Spinal cord (tissue), 10 donors: ENCODE measurements at places on chromosomes 5 and 9. TPM values are rescaled to one million over a fixed set of nuclear protein-coding genes. Genes with fewer than 3 reads are reported as not detected.
A peak's percentile ranks its signal among the peaks of the same experiment; 100 is the strongest.

DNA sequence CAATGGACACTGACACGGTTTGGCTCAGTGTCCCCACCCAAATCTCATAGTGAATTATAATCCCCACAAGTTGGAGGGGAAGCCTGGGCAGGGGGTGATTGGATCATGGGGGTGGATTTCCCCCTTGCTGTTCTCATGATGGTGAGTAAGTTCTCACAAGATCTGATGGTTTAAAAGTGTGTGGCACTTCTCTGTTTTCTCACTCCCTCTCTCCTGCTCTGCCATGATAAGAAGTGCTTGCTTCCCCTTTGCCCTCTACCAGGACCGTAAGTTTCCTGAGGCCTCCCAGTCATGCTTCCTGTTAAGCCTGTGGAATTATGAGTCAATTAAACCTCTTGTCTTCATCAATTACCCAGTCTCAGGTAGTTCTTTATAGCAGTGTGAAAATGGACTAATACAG, 115.8 kb upstream of the KIF2A start:
- no peaks in the 10 kb centered on the region for H3K27me3 ChIP-seq
- H3K36me3 ChIP-seq: no peaks in the 10 kb centered on the region
- H3K4me1 ChIP-seq: no peaks in the 10 kb centered on the region
- H3K4me3 ChIP-seq: no peak overlapping the region
- DNase-seq: no peak

GRCh38 chr5:95870105-95870672, 47.7 kb upstream of the GLRX start:
- no peak for DNase-seq

GRCh38 chr5:151086905-151087360, 6.1 kb upstream of the TNIP1 start:
- H3K4me1 ChIP-seq: peaks cover 3% of the 10 kb centered on the region
- H3K27ac ChIP-seq: no peak overlapping the region
- H3K4me3 ChIP-seq: no peak overlapping the region
- no peaks in the 10 kb centered on the region for H3K27me3 ChIP-seq
- peaks cover 2% of the 10 kb centered on the region for H3K36me3 ChIP-seq

- DNase-seq: peak; percentile 33
- H3K27ac ChIP-seq: no peak overlapping the region
- no peak overlapping the region for H3K4me3 ChIP-seq
Measured at GRCh38 chr5:142611154-142611553, 74.7 kb downstream of the FGF1 start.

The ENTREP1 gene
- total RNA-seq: 24.2 TPM

The MSX2 gene
- 4.8 TPM for total RNA-seq

- no peaks in the 10 kb centered on the region for H3K36me3 ChIP-seq
- no peaks in the 10 kb centered on the region for H3K27me3 ChIP-seq
- H3K4me3 ChIP-seq: no peak overlapping the region
- H3K27ac ChIP-seq: no peak overlapping the region
Measured at GRCh38 chr9:89541798-89542197, 43.9 kb upstream of the SEMA4D start.

DNA sequence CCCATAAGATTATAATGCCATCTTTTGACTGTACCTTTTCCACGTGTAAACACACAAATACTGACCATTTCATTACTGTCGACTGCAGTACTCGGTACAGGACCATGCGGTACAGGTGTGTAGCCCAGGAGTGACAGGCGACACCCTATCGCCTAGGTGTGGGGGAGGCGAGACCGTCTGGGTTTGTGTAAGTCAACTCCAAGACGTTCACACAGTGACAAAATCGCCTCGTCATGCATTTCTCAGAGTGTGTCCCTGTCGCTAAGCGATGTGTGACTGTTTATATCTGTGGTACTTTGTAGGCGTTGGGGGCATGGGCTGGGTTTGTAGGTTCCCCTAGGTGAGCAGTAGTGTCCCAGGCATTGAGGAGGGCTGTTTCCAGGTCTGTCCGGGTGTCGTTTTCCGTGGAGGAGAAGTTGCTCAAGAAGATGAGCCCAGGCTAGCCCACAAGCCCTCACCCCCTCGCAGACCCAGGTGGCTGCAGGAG, 20.3 kb downstream of the NEK6 start:
- H3K4me1 ChIP-seq: peaks cover 94% of the 10 kb centered on the region
- no peaks in the 10 kb centered on the region for H3K27me3 ChIP-seq
- H3K4me3 ChIP-seq: no peak overlapping the region
- H3K27ac ChIP-seq: no peak overlapping the region

The ADAMTSL2 gene
- 6.9 TPM for total RNA-seq

DNA sequence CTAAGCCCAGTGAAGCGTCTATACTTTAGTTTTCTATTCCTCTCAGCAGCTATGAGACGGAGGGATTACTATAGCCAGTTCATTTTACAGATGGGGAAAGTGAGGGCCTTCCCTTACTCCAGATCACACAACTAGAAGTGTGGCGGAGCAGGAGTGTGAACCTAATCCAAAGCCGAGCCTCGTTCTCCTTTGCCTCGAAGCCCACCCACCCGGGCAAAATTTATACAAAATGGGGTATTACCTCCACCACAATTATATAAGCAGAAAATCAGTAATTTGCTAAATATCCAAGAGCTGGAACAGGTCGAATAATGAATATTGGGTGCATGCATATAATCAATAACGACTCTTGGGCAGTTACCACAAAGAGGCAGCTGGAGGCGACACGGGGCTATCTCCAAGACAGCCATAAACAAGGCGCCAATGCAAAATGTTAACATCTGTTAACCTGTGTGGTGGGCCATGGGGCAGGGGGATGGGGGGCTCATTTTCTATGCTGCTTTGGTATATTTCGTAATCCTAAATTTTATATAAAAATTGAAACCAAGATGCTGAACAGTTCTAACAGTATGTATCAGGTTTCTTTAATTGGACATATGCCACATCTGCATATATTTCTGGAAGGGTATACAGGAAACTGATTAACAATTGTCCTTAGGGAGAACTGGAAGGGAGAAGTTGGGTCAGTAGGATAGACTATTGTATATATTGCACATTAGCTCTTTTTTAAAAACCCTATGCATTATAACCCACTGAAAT, 1.2 kb upstream of the RNF44 start:
- DNase-seq: no peak
- peaks cover 20% of the 10 kb centered on the region for H3K36me3 ChIP-seq
- H3K4me1 ChIP-seq: peaks cover 56% of the 10 kb centered on the region
- H3K27me3 ChIP-seq: no peaks in the 10 kb centered on the region
- peak overlapping the region; percentile 90 for H3K27ac ChIP-seq

DNA sequence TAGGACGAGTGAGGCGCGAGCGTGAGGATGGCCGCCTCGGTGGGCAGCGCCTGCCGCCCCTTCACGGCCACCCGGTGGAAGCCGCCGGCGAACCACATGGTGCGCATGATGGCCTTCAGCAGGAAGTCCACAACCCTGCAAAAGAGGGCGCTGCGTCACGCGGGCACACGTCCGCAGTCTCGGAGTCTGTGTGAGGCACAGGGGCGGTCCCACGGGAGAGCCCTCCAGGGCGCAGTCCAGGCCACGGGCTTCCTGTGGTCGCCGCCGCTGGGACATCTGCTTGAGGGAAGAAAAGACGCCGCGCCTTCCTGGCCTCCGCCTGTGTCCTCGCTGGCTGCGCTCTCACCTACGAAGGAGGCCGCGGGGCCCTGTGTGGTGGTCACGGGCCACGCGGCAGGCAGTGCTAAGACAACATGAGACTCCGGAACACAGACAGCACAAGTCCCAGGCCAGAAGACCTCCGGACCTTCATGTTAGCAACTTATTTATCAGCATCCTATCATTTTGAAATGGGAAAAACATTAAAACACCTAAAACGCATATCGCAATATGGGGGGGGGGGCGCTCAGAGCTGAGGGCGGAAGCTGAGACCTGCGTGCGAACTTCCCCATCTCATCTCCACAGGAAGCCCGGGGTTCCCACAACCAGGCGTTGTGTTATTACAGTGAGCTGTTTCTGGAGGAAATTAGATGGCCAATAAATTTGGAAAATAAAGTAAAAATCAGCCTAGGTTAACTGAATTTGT, 28.8 kb downstream of the LPCAT1 start:
- H3K4me3 ChIP-seq: no peak overlapping the region
- H3K36me3 ChIP-seq: peaks cover 78% of the 10 kb centered on the region
- DNase-seq: no peak
- peaks cover 38% of the 10 kb centered on the region for H3K4me1 ChIP-seq
- no peaks in the 10 kb centered on the region for H3K27me3 ChIP-seq
- no peak overlapping the region for H3K27ac ChIP-seq

DNA sequence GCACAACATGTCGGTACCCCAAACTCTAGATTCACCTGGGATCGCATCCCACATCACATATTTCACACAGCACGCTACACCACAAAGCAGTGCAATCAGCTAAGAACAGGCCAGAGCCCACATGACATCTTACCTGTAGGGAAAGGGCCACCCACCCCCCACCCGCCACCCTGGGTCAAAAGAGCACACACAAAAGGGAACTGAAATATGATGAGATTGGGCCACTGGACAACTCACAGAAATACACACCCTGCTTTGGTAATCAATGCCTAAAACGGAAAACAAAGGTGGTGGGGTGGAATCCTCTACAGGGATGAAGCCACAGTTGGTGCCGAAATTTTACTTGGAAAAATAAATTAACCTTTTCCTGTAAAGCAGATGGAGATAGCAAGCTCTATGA, 13.1 kb downstream of the RETREG1 start:
- peaks cover 3% of the 10 kb centered on the region for H3K36me3 ChIP-seq
- no peaks in the 10 kb centered on the region for H3K4me1 ChIP-seq
- no peak for DNase-seq
- H3K27ac ChIP-seq: no peak overlapping the region
- H3K4me3 ChIP-seq: no peak overlapping the region
- H3K27me3 ChIP-seq: no peaks in the 10 kb centered on the region

DNA sequence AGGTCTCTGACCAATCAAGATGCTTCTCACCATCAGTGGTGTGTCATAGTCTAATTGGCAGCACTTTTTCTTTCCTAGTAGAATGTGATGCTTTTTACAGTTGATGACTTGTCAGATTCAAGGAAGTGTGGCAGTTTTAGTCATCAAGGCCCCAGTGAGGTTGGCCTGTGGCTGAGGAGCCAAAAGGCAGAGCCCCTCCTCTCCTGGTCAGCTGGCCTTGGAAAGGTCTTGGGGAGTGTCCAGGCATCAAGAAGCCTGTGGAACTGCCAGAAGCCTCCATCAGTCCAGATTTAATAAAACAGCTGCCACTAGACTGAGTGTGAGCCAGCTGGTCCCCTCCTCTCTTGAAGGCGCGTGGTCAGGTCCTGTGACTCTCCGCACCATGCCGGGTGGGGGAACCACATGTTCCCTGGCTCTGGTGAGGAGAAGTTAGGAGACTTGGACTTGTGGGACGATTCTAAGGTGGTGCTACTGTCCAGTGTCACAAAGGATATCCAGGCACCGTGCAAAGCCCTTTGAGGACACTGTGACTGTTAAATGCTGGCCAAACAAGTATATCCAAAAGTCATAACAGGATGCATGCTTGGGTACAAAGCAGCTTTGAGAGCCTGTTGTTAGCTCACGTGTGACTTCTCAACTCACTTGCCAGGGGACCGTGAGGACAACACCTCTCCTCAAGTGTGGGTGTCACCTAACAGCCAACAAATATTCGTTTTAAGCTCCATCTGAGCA, 6.1 kb upstream of the ANGPTL2 start:
- no peak for DNase-seq
- H3K36me3 ChIP-seq: no peaks in the 10 kb centered on the region
- peaks cover 47% of the 10 kb centered on the region for H3K4me1 ChIP-seq

The MOCS2 gene
- total RNA-seq: 57.2 TPM

GRCh38 chr5:39794513-39795210, 369.9 kb upstream of the DAB2 start:
- H3K4me3 ChIP-seq: no peak overlapping the region
- DNase-seq: no peak
- H3K4me1 ChIP-seq: no peaks in the 10 kb centered on the region
- H3K27me3 ChIP-seq: no peaks in the 10 kb centered on the region
- H3K36me3 ChIP-seq: no peaks in the 10 kb centered on the region

The TNFAIP8 gene
- total RNA-seq: 24.7 TPM

The NAIF1 gene
- 11.1 TPM for total RNA-seq

The TAF11L5 gene
- not detected for total RNA-seq

The SEMA5A gene
- total RNA-seq: 59.2 TPM

DNA sequence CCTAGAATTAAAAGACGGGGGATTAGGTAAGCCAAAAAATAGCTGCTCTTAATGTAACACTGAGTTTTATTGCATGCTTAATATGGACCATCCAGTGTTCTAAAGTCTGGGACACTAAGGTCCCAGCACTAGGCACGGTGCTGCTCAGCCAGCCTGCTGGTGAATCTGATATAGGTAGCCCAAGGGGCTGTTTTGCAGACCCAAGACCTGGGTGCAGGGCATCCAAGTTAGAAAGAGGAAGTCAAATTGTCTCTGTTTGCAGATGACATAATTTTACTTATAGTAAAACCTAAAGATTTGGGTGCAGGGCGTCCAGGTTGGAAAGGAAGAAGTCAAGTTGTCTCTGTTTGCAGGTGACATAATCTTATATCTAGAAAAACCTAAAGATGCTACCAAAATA, 17.8 kb downstream of the IFNA5 start:
- no peaks in the 10 kb centered on the region for H3K36me3 ChIP-seq
- DNase-seq: no peak
- H3K27ac ChIP-seq: no peak overlapping the region
- H3K27me3 ChIP-seq: no peaks in the 10 kb centered on the region
- H3K4me1 ChIP-seq: no peaks in the 10 kb centered on the region
- H3K4me3 ChIP-seq: no peak overlapping the region

DNA sequence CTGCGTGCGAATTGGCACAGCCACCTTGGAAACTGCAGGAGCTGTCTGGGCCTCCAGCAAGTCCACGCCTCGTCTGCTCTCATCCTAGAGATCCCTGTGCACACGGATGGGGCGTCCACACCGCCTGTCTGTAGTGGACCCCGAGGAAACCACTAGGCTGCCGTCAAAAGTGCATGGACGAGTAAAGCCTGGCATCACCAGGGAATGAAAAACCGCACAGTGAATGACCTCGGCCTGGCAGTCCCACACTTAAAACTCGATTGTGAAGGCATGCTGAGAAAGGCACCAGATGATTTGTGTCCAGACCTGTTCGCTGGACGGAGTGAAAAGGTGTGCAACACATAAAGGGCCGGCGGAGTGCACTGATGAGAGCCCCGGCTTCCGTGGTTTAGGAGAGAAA, 50.8 kb downstream of the MRPL36 start:
- no peaks in the 10 kb centered on the region for H3K27me3 ChIP-seq
- no peak overlapping the region for H3K4me3 ChIP-seq
- no peaks in the 10 kb centered on the region for H3K4me1 ChIP-seq
- no peak for DNase-seq
- H3K27ac ChIP-seq: no peak overlapping the region

The STPG3 gene
- not detected for total RNA-seq

- H3K4me3 ChIP-seq: no peak overlapping the region
- H3K27me3 ChIP-seq: no peaks in the 10 kb centered on the region
Measured at GRCh38 chr5:141031006-141031405, 20.2 kb upstream of the PCDHB1 start.

- no peak overlapping the region for H3K27ac ChIP-seq
- no peak for DNase-seq
- no peaks in the 10 kb centered on the region for H3K27me3 ChIP-seq
- H3K4me1 ChIP-seq: peaks cover 24% of the 10 kb centered on the region
- H3K4me3 ChIP-seq: no peak overlapping the region
Measured at GRCh38 chr9:91835632-91836031, 114.4 kb downstream of the ROR2 start.

The SLC46A2 gene
- 0.11 TPM for total RNA-seq
